Mesangial cell (primary cell): ENCODE measurements at places on chromosomes 2 and 18. TPM values are rescaled to one million over a fixed set of nuclear protein-coding genes. Genes with fewer than 3 reads are reported as not detected.

OTOS gene
- total RNA-seq = not detected in 2 replicates

CCDC74A gene
- total RNA-seq = 22.3 and 65.8 TPM in 2 replicates

TMEM17 gene
- 1.6 and 2.8 TPM in 2 replicates for total RNA-seq

SAG gene
- not detected in 2 replicates for total RNA-seq

STK39 gene
- 8.7 and 10.3 TPM in 2 replicates for total RNA-seq

MATN3 gene
- 7.4 and 9.9 TPM in 2 replicates for total RNA-seq

PJVK gene
- 0.16 and 21.9 TPM in 2 replicates for total RNA-seq

SFT2D3 gene
- 5.4 and 8.5 TPM in 2 replicates for total RNA-seq

TMEM247 gene
- not detected in 2 replicates for total RNA-seq

HOXD8 gene
- total RNA-seq = 10.8 and 16.0 TPM in 2 replicates

ATP6V1C2 gene
- total RNA-seq = not detected in 2 replicates

DUSP19 gene
- 0.49 and 1.1 TPM in 2 replicates for total RNA-seq

RAB6D gene
- total RNA-seq = under 0.01 TPM in 1 of 2 replicates, not detected in the other

FAHD2B gene
- total RNA-seq = 6.2 and 16.6 TPM in 2 replicates

MREG gene
- total RNA-seq = 0.63 and 1.1 TPM in 2 replicates

TMEM198 gene
- 1.1 and 5.1 TPM in 2 replicates for total RNA-seq

AOX1 gene
- total RNA-seq = 1.5 and 9.3 TPM in 2 replicates

OBSL1 gene
- total RNA-seq = 55.2 and 101 TPM in 2 replicates

BUB1 gene
- total RNA-seq = 5.5 and 81.8 TPM in 2 replicates

CIB4 gene
- total RNA-seq = not detected in 2 replicates

MAP4K4 gene
- total RNA-seq = 61.2 and 77.7 TPM in 2 replicates
